ENCODE measurements at places on chromosomes 12 and 14.
A peak's percentile ranks its signal among the peaks of the same experiment; 100 is the strongest.

DNA sequence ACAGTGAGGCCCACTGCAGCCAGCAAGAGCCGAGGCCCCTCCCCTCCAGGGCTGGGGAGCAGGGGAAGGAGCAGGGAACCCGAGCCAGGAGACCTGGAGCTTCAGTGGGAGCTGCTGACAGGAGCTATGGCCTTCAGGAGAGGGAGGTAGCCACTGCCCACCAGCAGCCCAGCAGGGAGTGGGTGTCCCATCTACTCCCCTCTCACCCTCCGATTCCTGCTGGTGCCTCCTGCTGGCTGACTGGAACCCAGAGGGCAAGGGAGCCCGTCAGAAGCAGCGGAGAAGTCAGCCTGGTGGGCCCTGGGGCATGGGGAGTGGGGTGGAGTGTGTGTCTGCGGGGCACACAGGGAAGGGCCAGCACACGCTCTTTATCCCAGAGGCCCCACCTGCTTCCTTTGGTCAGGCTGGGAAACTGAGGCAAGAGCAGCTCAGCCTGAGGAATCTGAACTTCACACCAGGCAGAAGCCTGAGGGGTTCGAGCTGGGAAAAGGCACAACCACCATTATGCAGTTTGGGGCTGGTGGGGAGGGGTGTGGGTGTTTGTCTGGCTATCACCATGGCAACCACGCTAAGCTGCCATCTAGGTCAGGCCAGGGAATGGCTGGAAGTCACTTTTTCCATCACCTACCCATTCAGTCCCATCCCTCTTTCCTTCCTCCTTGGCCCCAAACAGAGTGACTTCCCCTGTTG, 36.8 kb upstream of the PLEKHG6 start:
- no peak for DNase-seq

GRCh38 chr12:118137148-118137678, 1.3 kb downstream of the PEBP1 start:
- no peak for DNase-seq

DNA sequence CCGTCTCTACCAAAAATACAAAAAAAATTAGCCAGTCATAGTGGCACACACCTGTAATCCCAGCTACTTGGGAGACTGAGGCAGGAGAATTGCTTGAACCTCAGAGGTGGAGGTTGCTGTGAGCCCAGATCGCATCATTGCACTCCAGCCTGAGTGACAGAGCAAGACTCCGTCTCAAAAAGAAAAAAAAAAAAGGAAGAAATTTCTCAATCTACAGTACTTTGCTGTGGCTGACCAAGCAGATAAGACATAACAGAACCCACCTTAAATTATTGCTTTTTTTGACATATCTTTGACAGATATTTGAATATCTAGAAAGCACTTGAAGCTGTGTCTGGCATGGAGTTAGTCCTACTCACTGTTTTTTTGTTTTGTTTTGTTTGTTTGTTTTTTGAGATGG, 34.9 kb upstream of the HNF1A start:
- no peak for DNase-seq

GRCh38 chr14:64722842-64723447, 18.7 kb downstream of the PLEKHG3 start:
- DNase-seq, result no peak

GRCh38 chr12:41442896-41443295, 254.8 kb downstream of the PDZRN4 start:
- DNase-seq, result no peak

GRCh38 chr12:34033628-34034296, 11.5 kb downstream of the ALG10 start:
- peak; percentile 35 for DNase-seq

DNA sequence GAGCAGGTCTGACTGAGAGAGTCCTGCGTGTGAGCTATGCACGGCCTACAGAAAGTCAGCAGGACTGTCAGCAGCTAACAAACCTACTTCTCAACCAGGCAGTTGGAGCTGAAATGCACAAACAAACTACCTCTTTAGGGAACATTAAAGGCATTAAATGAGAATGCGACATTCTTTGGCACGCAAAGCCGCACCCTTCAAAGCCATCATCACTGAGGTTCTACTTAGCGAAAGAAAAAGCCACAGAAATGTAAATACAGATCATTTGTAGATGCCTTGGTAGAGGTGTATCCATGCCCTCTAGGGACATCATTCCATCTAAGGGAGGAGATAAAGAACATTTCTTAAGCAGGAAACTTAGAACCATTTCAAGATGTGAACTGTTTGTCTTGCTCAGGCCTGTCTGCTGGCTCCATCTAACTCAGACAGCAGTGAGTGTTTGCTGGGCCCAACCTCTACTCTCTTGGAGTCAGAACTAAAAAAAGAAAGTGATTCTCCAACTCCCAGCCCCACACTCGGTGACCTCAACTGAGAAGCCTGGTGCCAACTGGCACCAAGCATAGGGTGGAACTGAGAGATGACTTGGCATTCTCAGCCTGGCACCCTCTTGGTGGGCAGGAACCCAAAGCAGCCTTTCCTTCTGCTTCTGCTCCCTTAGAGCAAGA, 63.5 kb upstream of the MBIP start:
- no peak for DNase-seq

Measured in iris pigment epithelial cell (primary cell).